ENCODE measurements at places on chromosomes 3 and 15. TPM values are rescaled to one million over a fixed set of nuclear protein-coding genes. Genes with fewer than 3 reads are reported as not detected.

DNA sequence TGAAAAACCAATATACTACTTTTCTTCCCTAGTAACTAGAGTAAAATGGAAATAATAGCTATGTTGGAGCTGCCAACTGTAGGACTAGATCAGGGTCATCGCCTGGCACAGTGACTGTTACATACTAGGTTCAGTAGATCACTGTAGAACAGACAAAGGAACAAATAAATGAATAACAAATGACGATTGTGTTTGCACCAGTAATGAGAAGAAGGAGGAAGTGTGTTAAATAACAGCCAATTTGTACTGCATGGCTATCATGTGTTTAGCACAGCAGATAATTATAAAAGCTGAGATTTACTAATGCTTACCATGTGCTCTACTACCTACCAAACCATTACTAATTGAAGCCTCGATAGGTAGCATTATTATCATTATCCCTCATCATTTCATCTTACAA, 85.3 kb upstream of the FXR1 start:
- DNase-seq = no peak

DNA sequence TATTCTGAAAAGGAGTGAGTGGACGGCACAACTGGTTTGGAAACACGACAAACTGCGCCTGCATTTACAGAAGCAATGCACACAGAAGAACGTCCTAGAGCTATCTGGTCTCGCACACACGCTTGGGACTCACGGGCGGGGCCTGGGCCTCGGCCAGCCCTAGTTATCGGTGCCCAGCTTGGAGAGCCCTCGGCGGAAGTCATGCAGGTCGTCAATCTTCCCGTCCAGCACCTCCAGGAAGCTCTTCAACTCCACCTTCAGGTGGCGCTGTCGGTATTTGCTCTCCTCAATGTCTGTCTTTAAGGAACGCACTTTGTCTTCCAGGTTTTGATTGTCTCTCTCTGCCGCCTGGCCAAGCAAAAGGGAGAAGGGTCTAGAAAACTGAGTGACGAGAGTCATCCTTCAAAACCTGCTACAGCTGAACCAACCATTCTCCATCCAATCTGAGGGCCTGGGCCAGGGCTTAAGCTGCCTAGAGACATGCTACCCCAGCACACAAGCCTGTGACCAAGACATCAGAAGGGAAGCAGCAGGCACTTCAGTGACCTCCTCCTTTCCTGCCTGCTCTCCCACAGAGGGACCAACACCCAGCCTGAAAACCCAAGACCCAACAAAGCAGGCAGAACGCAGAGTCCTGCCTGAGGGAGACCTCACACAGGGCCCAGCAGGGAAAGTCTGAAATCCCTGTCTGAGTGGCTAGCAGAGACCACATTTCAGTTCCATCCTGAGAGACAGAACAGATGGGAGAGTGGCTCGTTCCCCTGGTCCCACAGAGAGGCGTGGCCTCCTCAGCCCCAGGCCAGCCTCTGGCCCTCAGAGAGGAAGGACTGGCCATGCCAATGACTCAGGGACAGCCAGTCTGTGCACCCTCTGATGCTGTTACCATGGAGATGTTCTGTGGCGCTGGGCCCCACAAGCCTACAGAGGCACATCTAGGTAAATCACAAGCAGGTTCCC, 40.4 kb downstream of the WHAMM start:
- peak; percentile 54 for DNase-seq

DNA sequence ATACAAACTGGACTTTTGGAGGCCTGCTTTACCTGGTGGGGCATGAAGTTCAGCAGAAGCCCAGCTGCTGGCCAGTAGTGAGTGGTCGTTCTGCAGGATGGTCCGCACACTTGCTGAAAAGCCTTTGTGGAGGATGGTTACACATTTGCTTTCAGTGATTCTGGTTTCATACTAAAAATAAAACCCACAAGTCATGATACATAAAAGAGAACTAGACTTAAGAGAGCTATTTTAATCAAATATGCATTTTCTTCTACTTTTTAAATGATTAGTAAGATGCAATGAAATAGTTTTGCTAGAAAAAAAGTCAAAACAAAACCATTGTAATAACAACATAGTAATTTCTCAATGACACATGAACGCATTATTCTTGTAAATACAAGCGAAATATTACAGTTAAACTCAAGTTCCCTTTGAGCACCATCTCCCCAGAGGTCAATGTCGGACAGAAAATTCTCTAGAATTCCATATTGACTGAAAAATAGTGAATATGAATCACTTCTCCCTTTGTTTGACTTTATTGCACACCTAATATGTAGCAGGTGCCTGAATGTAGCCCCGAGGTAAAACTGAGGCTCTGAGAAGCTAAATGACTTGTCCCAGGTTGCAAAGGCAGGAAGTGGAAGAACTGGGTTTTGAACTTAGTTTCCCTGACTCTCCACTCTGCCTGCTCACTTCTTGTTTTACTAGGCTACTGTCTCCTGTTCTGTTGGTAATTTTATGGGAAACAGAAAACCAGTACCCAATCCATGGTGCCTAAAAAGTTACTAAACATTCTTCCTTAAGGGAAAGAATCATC, 8.3 kb downstream of the IL5RA start:
- DNase-seq = no peak

DNA sequence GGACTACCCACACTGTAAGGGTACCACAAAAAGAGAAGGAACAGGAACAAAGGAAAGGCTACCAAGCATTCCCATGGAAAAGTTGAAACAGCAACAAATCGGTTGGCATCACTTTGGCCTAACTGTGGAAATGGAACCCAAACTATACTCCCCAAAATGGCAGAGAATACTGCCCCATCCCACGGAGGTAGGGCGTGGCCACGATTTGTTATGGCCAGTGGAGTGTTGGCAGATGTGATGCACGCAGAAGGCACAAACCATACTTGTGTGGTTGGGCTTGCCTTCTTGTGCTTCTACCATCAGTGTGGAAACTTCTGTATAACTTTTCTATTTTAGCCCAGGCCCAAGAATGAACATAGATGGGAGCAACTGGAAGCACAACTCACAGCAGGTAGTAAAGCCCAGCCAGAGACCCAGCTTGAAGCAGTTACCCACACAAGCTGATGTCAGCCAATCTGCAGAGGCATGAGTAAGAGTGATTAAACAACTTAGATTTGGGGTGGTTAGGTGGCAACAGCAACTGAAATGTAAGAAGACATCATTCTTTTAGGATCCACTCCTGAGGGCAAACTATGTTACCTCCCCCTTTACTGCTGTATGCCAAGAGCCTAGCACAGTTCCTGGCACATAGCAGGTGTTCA, 64.1 kb downstream of the BTD start:
- DNase-seq = no peak

DNA sequence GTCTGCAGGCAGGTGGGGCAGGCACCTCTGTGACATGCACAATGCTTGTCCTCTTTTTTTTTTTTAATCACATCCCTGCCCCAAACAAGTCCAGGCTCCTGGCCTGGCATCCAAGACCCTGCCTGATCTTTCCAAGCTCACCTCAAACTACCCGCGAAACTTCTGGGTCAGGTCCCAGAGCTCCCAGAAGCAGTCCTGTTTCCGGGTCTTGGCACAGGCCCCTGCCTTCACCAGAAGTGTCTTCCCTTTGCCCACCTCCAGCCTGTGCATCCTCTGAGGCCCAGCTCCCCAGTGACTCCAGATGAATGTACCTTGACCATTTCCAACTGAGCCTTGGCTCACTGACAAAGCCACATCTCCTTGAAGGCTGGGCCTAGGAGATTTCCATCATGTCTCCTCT, 23.0 kb downstream of the PLA2G4E start:
- DNase-seq = no peak

DNA sequence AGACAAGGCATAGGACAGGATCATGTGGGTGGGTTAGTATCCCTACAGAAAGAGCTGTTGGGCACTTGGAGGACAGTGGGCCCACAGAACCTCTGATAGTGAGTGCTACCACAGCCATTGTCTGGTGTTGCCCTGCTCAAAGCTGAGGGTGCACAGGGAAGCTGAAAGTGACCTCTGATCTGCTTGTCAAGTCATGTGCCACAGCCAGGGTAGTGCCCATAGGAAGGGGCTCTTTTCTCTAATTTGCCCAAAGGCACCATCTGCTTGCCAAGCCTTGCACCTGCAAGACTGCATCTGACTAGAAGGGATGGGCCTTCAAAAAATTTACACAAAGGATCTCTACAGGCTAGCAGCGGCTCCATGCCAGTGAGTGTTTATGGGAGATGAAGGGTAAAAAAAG, 87.4 kb upstream of the GSK3B start:
- DNase-seq = no peak

DNA sequence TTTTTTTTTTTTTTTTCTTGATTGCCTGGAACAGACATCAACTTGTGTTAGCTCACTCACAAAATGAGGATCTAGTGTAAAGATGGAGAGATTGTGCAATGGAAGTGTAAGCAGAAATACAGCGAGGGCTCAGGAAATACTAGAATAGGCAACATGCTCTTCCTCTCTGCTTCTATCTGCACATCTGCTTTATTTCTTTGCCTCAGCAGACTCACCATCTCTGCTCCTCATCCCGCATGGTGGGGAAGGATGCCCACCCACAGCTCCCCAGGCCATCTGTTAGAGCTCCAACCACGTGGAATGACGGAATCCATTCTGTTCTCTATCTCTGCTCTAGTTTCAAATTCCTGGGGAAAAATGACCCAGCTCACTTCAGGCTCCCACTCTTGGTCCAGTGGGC, 128.0 kb upstream of the ADAMTS9 start:
- DNase-seq = no peak

DNA sequence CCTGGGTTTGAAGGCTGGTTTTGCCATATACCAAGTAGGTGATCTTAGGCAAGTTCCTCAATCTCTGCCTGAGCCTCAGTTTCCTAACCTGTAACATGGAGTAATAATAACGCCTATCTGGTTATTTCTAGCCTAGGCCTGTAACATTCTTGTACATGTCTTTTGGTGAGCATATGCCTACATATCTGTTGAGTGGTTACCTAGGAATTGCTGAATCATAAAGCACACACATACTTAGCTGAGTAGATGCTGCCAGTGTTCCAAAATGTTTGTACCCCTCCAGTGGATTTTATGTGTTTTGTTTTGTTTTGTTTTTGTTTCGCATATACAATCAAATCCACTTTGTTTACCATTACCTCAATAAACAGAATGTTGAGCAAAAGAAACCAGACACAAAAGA, 17.4 kb upstream of the MFGE8 start:
- DNase-seq = no peak

GRCh38 chr3:183815951-183816475, 9.4 kb downstream of the MAP6D1 start:
- DNase-seq = no peak

- no peak for DNase-seq
These were observed 193.9 kb upstream of the TPM1 start for GRCh38 chr15:62848632-62849050.

- no peak for DNase-seq
These were observed 75.9 kb upstream of the RASGRF1 start for GRCh38 chr15:79166311-79166955.

Gene CCDC54
- polyA plus RNA-seq = 0.11 TPM

Gene SLC22A14
- 0.30 TPM for polyA plus RNA-seq

Gene CX3CR1
- polyA plus RNA-seq = 4.9 TPM

Gene CACNA2D3
- polyA plus RNA-seq = 1.6 TPM

Gene RAB6B
- 16.5 TPM for polyA plus RNA-seq

Gene SNX33
- 20.3 TPM for polyA plus RNA-seq

Gene WDR82
- 117 TPM for polyA plus RNA-seq

Gene ALDH1A2
- 333 TPM for polyA plus RNA-seq

Gene CASR
- 21.2 TPM for polyA plus RNA-seq

Gene CCDC80
- 129 TPM for polyA plus RNA-seq

Gene NAA50
- polyA plus RNA-seq = 145 TPM
